ENCODE measurements at places on chromosomes 4 and X.

- DNase-seq: no peak
Observed at GRCh38 chrX:12896935-12897334, 9.5 kb upstream of the TLR8 start.

DNA sequence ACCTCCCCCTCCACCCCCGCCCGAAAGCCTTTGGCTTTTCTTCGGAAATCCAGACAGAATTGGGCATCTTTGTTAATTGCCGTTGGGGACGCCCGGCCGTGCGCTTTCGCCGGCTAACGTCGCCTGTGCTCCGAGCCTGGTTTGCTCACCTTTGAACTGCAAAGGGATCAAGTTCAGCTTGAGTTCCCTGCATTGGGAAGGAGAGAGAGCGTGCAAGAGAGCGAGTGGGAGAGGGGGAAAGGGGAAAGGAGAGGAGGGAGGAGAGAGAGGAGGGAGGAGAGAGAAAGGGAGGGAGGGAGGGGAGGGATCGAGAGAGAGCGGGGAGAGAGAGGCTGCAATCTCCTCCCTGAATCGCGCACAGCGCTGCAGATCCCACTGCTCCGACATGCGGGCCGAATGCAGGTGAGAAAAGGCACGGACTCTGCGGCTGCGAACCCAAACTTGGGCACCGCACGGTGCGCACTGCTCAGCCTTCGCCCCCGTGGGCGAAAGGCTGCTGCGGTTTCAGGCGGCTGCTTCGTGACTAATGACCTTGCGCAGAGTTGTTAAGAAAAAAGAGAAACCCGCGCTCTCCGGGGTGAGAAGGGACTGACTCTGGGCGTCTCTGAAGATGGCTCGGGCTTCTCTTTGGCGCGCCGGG, at the start of gene PCDH7:
TSS of gene PCDH7 (plus strand) at position 349 of the 640 bp plus-strand sequence. CDS start 1,054 bp downstream, outside the sequence.
- no peak for DNase-seq

GRCh38 chrX:68985135-68985755, 156.4 kb downstream of the EFNB1 start:
- no peak for DNase-seq

DNA sequence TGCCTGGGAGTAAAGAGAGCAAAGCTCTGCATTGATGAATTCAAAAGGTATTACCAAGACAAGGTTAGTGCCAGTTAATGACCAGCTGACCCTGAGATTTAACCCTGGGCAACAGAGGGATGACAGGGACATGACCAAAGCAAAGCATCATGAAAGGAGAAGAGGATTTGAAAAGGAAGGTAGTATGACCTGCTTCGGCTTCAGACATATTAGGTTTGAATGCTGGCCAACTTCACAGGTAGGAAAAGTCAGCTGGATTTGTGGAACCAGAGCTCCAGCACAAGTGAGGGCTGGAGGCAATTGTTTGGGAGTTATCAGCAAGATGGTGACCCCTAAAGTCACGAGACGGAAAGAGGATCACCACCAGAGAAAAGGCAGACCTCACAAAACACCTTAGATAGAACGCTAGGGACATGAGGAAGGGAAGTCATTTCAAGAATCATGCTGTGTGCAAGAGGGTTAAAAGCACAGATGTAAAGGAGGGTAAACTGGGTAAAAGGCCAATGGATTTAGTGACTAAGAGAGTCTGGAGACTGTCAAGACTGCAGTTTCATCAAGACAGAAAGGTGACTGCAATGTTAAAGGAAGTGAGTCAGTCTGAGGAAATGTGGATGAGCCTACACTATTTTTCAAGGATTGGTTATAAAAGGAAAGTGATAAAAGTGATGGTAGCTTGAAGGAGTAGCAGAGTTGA, 45.6 kb downstream of the SH3RF1 start:
- DNase-seq: no peak

GRCh38 chr4:5711479-5712184, 631 bp downstream of the EVC start:
- no peak for DNase-seq

GRCh38 chr4:52982255-52982945, 120.3 kb downstream of the RASL11B start:
- DNase-seq: no peak

- no peak for DNase-seq
Observed at GRCh38 chr4:56058555-56058954, 109.8 kb downstream of the CEP135 start.

- no peak for DNase-seq
Observed at GRCh38 chrX:105696870-105697269, 125.5 kb upstream of the NRK start.

GRCh38 chr4:67727124-67727850, 26.3 kb upstream of the UBA6 start:
- no peak for DNase-seq

DNA sequence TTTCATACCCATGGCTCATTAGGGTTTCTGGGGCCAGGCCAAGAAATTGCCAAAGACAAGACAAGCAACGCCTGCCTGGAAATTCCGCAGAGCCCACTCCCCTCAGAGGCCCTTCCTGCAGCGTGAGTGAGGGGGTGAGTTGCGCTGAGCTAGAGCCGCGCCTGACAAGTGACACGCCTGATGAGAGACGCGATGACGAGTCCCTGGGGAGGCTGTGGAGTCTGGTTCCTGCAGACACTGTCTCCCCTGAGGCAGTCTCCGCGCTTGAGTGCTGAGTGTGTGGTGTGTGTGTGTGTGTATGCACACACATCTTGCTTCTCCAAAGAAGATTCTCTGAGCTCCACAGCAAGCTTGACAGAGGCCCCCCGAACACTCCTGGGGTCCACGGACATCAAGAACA, 269.8 kb downstream of the BCOR start:
- DNase-seq: no peak

- no peak for DNase-seq
Observed at GRCh38 chrX:19462231-19462630, 53.1 kb downstream of the MAP3K15 start.

DNA sequence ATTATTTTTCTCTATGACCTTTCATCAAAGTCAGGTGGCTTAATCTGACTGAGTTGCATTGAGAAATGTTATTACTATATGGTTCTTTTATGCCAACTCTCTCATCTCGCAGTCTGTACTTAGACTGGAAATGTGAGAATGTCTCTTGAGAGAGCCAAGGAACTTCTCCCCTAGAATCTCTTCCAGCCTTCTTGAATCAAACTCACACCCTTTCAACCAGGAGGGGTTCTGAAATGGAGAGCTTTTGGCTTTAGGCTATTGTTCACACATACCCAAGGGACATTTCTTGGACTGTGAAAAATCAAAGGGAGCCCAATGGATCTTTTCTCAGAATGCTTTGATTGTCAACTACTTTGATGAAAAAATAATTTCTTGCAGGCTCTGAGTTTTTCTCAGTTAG, 5.1 kb downstream of the PLP1 start:
- no peak for DNase-seq

DNA sequence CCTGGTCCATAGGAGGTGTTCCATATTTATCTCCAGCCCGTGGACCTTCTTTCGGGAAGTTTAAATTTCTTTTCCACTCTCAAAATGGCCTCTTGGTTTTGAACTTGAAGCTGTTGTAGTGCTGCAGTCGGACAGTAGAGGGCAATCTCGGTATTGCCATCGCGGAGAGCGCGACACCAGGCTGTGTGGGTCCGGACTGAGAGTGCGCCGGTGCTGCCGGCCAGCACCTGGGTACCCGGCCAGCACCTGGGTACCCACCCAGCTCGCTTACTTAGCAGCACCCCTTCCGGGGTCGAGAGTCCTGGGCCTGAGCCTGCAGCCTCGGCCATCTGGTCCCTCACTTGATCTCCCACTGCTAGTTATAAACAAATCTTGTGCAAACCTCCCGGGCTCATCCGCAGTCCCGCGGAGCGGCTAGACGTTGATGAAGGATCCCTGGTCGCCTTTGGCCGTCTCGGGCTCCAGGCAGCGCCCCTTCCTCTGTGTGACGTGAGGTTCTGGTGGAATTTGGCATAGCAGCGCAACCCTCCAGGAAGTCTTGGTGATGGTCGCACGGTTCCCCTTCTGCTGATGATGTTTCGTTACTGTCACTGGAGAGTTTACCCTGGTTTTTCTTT, 18.0 kb downstream of the FAM9A start:
- peak; percentile 44 for DNase-seq

GRCh38 chr4:163757219-163757618, 262.7 kb downstream of the TMA16 start:
- no peak for DNase-seq

- no peak for DNase-seq
Observed at GRCh38 chrX:31279359-31279758, 207.5 kb upstream of the FTHL17 start.
